Activated CD4-positive, CD25-positive, alpha-beta regulatory T cell (primary cell): ENCODE measurements at places on chromosomes 7 and 10.

- no peak for DNase-seq
Measured at GRCh38 chr7:27917774-27918314, 177.9 kb downstream of the TAX1BP1 start.

GRCh38 chr7:81682873-81683272, 87.0 kb downstream of the HGF start:
- DNase-seq: no peak

DNA sequence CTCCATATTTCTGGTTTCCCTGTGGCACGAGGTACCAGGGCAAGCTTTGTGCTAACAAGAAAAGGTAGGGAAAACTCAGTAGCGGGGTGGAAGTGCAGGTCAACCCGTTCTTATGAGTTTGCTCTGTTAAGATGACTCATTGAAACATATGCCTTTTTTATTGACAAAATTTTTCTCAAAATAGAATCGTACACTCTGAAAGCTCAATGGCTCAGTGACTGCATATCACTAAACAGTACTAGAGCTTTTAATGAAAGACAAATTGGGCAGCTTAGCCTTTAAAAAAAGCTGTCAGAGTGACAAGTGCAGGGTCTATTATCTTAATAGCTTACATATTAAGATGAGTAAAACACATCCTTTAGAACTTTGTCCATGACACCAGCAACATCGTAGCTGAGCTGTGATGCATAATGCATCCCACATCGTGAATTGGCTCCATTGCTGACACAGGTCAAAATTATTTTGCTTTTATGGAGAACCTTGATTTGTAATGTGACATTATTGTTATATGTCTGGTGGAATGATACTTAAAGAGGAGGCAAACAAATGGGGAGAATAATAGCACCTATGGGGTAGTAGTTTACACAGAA, 264.4 kb downstream of the ETV1 start:
- no peak for DNase-seq

- no peak for DNase-seq
Measured at GRCh38 chr7:14828053-14828452, 74.5 kb downstream of the DGKB start.
